ENCODE measurements at places on chromosomes 12 and 14.

DNA sequence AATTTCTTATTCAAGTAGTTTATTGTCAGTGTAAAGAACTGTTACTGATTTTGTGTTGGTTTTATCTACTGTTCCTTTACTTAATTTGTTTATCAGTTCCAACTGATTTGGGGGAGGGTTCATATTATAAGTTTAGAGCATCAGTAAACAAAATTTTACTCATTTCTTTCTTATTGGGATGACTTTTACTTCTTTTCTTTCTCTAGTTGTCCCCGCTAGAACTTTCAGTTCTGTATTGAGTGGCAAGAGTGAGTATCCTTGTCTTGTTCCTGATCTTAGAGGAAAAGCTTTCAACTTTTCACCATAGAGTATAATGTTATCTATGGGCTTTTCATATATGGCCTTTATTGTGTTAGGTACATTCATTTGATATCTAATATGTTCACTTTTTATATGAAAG, 584.1 kb downstream of the LRFN5 start:
- DNase-seq, result no peak

- no peak for DNase-seq
Measured at GRCh38 chr14:88196116-88196890, 126.8 kb downstream of the KCNK10 start.

DNA sequence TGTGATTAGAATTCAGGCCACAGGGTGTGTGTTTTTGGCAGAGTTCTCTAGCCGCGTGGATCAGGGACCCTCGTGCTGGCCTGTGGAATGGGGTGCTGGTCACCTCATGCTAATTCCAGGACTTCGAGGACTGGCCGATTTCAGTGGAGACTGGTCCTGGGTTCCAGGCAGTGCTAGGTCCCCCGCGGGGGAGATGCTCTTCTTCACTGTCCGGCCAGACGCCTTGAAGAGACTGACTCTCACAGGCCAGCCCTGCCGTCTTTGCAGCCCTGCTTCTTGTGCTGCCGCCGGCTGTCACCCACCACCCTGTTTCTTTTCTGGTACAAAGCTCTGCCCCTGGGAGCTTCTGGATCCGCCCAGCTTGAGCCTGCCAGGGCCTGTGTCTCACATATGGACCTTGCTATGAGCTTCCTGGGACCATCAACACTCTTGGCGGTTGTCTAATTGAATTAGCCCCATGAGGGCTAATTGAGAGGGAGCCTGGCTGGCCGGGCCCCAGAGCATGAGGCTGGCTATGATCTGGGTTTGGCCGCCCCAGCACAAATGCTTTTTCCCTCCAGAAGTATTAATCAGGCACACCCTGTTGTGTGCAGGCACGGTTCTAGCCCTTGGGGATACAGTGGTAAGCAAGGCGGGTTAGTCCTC, 8.2 kb downstream of the MLXIP start:
- no peak for DNase-seq

DNA sequence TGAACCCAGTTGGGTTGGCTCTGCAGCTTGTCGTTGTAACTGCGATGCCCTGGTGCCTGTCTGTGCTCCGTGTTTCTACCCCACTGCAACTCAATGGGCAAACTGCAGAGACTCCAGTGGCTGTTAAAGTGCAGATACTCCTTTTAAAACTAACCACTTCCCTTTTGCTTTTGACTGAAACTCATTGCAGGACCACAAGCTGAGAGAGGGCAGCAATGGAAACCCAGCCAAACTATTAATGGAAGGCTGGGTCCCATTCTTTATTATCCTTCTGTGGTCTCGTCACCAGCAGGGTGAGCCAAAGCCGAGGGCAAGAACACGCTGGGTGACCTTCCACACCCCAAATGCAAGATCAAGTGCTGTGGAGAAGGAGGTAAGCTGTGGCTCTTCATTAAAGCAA, 910.4 kb downstream of the VRK1 start:
- no peak for DNase-seq

DNA sequence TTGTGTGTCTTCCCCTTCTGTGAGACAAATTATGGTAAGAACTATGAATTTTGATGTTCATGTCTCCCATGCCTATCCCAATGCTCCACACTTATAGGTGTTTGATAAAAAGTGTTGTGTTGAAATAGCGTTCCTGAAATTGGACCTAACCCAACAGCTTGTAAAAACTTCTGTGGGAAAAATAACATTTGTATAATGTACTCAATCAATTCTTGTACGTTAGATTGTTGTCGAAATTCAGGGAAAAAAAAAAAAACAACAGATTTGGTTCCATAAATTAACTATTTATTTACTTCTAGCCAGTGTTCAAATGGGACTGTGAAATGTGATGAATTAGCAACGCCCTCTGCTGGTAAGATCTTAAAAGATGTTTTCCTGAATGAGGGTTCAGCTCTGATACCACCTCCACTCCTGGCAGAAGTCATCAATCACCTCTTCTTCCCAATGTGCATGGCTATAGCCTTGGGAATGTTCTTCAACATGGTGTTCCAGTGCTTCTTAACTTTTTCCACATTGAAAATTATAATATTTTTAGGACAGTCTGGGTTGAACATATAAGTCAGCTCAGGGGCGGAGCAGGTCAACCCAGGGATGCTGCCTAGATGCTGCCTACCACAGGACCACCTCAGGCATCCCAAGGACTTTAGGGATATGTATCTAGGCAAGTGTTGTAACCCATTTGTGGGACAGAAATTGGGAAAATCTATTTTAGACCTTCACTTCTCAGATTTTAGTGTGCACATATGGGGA, 170.6 kb downstream of the OTOGL start:
- DNase-seq, result no peak

GRCh38 chr12:131833896-131834641, 5.9 kb downstream of the MMP17 start:
- DNase-seq, result no peak

GRCh38 chr12:123937707-123938591, 34.7 kb downstream of the CCDC92 start:
- DNase-seq, result no peak

DNA sequence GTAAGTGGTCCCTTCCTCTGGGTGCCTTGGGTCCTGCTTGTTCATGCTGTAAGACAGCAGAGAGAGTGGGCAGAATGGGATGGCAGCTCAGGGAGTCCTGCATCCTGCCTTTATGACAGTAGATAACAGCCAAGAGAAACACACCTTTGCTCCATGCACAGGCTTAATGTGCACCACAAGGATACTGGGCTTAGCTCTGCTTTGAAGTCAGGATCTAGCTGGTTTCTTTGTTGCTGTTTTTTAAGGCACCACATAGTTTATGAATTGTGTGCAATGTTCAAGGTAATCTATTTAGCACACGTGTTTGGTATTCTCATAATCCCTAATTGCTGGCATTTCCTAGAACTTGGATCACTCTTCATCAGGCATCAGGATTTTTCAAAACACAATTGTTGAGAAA, 239.5 kb upstream of the DCN start:
- no peak for DNase-seq

DNA sequence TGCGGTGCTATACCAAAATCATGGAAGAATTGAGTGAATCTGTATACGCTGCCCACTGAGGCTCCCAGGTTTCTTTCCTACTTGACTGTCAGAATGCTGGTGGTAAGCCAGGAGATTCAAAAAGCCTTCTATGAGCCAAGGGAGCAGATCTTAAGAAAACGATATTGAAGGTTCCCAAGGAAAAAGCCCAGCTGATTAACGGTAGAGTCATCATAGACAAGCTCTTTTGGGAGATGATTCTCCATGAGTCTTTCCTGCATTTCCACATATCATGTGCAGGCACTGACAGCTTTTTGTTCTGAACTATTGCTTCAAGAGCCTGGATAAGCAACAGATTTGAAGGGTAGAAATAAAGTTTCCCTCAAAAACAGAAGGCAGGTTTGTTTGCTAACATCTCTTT, 17.5 kb downstream of the SLC35F4 start:
- no peak for DNase-seq

GRCh38 chr14:89654998-89655397, 238.0 kb upstream of the FOXN3 start:
- no peak for DNase-seq

- no peak for DNase-seq
Measured at GRCh38 chr12:133202493-133203343, 21.4 kb downstream of the ZNF268 start.

DNA sequence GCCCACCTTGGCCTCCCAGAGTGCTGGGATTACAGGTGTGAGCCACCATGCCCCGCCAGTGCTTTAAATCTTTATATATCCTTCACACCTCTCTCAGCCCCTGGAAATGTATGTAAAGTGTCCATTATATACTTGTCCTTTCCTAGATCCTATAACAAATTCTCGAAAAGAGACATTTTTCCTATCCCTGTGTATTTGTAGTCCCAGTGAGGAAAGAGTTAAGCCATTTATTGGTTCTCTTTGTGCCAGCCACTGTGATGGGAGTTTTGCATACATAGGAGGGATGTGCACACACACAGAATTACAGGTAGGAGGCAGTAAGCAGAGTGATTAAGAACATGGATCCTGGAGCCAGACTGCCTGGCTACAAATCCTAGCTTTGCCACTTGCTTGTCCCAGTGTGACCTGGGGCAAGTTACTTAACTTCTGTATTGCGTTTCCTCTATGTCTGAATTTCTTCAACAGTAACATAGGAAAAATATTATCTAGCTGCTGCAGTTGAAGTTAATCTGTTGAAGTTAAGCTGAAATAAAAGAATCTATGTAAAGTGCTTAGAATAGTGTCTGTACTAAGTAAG, 2.1 kb upstream of the RABGGTA start:
- DNase-seq, result no peak

DNA sequence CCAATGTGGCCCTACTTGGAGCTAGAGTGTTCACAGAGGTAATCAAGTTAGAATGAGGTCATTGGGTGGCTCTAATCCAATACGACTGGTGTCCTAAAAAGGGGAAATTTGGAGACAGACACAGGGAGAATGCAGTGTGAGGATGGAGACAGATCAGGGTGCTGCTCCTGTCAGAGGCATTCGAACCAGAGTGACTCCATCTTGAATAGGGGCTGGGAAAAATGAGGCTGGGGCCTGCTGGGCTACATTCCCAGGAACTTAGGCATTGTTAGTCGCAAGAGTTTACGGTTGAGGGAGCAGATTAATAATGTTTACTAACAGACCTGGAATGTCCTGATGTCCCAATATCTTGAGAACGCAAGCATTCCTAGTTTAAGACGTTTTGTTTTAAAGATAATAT, 20.2 kb downstream of the TNFAIP2 start:
- no peak for DNase-seq

DNA sequence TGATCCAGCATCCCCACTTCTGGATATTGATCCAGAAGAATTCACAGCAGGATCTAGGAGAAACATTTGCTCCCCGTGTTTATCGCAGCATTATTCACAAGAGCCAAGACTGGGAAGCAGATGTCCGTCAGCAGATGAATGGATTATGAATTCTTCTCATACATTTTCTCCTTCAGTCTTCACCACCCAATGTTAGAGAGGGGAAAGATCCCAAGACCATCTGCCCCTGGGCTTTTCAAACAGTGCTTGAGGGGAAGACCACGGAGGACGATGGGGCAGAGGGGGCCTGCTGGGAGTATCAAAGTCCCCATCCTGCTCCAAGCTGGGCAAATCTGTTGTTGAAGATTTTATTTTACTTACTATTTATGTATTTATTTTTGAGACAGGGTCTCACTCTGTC, 41.1 kb downstream of the SERPINA3 start:
- DNase-seq, result no peak

DNA sequence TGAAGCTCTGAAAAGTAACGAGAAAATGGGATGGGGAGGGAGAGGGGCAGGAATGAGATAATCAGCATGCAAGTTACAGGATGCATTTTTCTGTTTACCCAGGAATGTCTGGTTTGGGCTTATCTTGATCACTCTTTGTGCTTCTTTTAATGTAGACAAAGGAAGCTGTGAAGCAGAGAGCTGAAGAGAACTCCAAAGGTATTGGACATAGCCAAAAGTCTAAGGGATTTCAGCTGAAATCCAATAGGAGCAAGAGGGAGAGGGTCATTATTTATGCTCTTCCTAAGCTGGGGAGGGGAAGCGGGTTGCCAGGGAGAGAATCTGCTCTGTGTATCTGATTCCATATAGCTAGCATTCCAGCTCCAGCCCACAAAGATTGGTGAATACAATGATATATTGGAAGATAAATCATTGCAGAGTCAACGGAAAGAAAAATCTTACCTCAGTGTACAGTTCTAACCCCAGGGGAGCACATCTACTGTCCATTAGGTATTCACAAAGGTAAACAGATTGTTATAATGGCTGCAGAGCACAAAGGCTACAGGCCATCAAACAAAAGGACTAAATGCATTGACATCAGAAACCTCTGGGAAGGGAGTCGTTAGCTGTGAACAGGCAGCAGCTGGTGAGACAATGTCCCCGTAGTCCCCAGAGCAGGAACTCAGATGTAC, 61.0 kb upstream of the PELI2 start:
- DNase-seq, result no peak

DNA sequence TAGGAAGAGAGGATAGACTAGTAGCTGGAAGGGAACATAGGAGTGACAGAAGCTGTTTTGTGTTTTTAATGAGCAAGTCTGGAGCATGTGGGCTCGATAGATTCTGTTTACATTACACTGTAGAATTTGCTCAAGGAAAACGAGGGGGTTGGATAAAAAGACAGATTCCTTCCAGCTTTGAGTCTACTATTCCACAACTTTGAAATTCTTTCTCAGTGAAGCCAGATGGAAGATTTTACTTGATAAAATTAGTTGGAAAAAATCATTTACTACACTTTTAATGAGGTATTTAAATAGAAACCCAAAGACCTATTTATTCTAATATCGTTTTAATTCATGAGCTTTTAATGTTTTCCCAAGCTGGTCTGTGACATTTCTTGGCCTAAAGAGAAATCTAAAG, 19.5 kb upstream of the EPS8 start:
- DNase-seq, result no peak

DNA sequence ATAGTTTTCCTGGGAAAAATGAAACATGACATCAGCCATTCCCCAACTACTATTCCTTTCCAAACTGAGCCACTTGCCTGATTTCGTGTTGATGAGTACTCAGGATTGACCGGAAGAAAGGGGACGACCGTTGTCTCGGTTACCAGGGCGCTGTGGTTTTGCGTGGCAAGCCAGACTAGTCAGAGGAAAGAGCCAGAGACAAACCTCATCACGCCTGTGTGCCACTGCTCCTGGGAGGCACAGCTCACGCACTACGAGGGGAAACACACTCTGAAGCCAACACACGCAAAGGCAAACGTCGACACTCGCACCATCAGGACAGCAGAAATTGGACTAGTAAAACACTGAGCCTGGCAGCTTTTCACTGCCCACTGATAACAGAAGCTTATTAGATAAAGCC, 35.0 kb downstream of the GIT2 start:
- no peak for DNase-seq

DNA sequence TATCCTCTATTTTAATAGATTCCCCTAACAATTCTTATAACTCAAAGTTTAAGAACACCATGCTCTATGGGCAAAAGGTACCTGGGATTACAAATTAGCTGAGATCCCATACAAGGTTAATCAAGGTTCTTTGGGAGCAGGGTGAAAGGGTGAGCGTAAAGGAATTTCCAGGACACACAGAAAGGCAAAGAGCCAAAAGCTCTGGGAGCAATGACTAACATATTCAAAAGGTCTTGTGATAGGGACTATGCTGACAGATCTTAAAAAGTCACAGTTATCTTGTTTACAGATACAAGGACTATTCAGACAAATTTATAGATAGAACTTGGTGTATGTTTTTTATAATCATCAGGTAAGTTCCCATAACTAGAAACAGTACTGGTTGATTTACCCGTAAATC, 19.5 kb upstream of the PPFIBP1 start:
- no peak for DNase-seq
